NB4 (cell line): ENCODE measurements at places on chromosomes 11 and 22.
A peak's percentile ranks its signal among the peaks of the same experiment; 100 is the strongest.

DNA sequence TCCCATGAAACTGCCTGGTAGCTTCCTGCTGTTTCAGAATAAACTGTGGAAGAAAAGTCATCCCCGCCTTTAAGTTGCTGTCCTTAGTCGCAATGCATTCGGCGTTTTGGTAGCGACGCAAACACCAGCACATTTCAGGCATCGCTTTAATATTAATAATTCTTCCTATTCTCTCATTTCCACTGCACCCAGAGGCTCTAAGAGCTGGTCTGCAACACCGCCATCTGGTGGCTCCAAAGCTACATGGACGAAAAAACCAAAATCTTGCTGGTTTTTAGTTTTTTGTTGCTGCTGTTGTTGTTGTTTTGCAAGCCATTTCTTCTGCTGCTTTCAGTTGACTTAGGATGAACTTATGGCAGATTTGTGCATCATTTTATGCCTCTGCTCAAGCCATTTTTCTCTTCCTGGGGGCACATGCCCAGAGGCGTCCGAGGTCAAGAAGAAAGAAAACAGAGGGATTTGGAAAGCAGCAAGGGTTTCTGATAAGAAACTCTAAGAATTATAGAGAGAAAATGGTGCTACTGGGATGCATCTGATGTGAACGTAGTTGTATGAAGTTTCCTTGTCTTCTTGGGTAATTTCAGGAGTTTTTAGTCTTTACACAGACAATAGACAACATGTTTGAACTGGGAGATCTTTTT is 345.4 kb upstream of the KIRREL3 start:
- peak; percentile 44 for DNase-seq

- DNase-seq = no peak
These were observed 1.3 kb downstream of the STARD10 start for GRCh38 chr11:72792437-72793021.

GRCh38 chr11:14542324-14542723 is 22.1 kb upstream of the PSMA1 start:
- DNase-seq = peak; percentile 67

DNA sequence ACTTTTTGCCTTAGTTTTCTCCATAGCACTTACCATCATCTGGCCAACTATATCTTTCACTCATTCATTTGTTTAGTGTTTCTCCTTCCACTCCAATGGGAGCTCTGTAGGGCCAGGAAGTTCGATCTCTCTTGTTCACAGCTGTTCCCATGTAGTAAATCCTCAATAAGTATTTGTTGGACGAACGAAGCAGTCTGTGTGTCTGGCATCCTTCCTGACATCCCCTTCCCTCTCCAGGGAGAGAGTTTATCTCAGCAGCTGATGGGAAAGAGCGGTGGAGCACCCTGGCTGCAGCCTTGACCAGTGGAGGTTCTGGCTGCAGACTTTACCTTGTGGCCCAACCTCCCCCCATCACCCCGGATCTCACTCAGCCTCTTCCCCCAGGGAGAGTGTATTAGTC is 141.7 kb downstream of the CHST1 start:
- no peak for DNase-seq

DNA sequence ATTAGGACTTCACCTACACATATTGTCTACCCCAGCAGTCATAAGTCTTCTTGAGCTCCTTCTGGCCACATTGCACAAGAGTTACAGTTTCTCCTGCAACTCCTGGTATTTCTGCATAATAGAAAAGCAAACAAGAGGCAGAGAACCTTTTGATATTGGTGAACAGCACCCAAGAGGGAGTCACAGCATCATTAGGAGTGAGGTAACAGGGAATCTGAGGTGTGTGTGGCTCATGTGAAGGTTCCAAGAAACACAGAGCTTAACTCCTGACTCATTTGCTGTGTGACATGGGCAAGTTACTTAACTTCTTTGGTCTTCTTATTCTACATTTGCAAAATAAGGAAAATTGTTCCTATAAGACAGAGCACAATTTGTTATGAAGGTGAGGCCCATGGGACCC is 374.6 kb downstream of the INSC start:
- DNase-seq = no peak

- no peak for DNase-seq
These were observed 1210.1 kb upstream of the TENM4 start for GRCh38 chr11:80650966-80651365.

DNA sequence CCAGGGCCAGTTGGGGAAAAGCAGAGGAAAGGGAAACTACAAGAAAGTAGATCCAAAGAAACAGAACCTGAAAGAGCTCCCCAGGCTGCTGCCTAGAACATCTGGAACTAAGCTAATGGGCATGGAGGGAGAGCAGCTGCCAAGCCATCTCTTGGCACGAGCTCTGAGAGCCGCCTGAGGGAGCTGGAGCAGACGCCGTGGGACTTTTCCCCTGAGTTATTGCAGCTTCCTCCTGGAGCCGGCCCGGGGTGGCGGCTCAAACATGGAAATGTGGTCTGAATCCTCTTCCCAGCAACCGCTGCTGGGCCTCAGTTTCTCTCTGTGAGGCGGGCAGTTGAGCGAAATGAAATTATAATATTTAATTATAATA is 41.8 kb downstream of the LIF start:
- no peak for DNase-seq

GRCh38 chr11:19258641-19259230 is 18.0 kb upstream of the E2F8 start:
- peak; percentile 25 for DNase-seq

- DNase-seq = no peak
These were observed 1105.0 kb downstream of the BRD1 start for GRCh38 chr22:48722661-48723060.

DNA sequence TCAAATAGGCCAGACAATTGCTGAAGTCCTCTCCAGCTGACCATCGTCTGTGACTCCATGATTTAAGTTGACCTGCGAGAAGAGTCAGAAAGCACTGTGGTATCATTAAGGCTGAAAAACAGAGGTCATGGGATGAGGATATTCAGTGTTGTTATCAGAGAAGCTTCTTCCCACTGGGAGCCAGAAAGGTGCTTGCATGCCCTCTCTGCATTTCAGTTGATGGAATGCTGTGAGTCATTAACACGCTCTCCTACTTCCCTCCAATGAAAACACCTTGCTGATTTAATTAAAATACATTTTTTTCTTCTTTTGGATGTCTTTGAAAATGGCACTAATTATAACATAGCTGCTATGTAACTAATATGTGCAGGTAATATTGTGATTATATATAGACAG is 667.0 kb downstream of the NTM start:
- DNase-seq = no peak

- no peak for DNase-seq
These were observed 1427.1 kb downstream of the LRRC4C start for GRCh38 chr11:40032331-40032730.

DNA sequence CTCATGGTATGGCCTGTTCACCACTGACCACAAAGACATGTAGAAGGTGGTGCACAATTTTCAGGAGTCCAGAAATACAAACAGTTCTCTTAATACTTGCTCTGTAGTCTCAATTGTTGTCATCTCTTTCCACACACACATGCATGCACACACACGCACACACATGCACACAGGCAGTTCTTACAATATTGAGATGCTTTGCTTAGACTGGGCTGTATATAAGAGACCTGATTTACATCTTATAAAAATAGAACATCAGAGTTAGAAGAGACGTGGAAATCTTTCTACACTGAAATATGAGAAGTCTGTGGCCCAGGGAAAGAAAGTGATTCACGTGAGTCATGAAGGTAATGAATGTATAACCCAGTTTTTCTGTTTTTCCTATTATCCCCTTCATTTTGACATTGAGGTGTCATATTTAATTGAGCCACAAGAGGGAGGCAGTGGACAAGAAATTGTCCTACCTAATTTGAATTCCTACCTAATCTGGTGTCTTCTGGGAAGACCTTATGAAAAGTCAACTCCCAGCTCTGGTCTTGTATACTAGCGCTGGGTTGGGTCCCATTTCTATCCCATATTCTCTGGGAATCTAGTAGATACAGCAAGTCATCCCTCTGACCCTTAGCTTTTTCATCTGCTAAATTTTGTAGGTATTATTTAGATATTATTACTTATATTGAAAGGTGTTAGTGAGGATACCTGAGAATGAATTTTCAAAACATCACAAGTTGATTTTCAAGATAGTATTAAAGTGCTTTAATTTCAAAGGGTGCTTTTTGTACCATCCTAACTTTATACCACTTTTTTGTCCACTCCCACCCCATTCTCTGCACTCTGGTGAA is 14.9 kb upstream of the MS4A4A start:
- peak; percentile 64 for DNase-seq

DNA sequence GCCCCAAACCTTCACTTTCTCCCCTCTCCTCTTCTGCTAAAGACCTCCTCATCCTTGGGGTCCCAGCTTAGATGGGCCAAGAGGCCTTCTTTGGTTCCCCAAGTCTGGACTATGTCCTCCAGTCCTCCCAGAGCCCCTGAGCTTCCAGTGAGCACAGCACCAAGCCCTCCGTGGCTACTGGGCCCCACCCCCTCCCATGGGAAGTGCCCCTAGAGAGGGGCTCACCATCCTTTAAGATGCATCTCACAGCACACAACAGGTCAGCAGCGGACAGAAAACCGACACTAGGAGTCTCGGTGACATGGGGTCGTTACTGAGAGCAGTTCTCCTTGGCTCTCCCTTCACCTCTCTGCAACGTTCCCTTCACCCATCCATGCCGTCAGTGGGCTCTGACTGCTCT is 2.7 kb downstream of the LRRC32 start:
- DNase-seq = no peak

GRCh38 chr11:70747285-70747684 is 349.0 kb downstream of the CTTN start:
- DNase-seq = no peak

DNA sequence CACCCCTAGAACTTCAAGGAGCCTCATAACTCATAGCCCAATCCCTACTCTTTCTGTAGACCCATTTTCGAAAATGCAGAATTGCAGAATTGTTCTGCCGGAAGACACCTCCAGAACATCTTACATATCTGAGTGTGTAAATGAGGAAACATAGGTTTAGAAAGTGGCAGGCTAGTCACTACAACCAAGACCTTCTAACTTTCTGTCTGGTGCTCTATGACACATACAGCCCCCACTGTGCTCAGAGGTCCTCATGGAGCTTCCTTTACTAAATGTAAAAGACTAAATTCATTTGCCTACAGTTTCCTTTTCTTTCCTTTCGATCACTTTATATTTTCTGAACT is 132.1 kb upstream of the DDI1 start:
- no peak for DNase-seq

- no peak for DNase-seq
These were observed 179.9 kb upstream of the PLET1 start for GRCh38 chr11:112440518-112440917.

GRCh38 chr22:20532256-20532993 is 25.0 kb downstream of the MED15 start:
- DNase-seq = peak; percentile 23

GRCh38 chr11:91984033-91984584 is 240.5 kb upstream of the FAT3 start:
- no peak for DNase-seq

GRCh38 chr11:82398300-82398815 is 335.3 kb downstream of the FAM181B start:
- no peak for DNase-seq

DNA sequence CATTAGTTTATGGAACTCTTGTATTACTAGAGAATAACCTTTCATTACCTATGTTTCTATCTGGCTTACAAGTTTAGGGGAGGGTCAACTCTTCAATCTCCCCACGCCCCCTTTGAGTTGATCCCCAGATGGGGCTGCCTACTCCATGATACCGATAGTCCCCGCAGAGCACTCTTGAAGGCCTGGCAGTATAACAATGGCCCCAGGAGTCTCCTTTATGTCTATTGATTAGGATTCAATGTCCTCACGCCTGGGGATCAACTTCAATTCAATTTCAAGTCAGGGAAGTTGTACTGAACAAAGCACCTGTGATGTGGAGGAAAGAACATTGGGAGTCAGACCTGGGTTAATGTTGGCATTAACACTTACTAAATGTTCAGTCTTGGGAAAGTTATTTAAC is 520.2 kb downstream of the METTL15 start:
- no peak for DNase-seq

DNA sequence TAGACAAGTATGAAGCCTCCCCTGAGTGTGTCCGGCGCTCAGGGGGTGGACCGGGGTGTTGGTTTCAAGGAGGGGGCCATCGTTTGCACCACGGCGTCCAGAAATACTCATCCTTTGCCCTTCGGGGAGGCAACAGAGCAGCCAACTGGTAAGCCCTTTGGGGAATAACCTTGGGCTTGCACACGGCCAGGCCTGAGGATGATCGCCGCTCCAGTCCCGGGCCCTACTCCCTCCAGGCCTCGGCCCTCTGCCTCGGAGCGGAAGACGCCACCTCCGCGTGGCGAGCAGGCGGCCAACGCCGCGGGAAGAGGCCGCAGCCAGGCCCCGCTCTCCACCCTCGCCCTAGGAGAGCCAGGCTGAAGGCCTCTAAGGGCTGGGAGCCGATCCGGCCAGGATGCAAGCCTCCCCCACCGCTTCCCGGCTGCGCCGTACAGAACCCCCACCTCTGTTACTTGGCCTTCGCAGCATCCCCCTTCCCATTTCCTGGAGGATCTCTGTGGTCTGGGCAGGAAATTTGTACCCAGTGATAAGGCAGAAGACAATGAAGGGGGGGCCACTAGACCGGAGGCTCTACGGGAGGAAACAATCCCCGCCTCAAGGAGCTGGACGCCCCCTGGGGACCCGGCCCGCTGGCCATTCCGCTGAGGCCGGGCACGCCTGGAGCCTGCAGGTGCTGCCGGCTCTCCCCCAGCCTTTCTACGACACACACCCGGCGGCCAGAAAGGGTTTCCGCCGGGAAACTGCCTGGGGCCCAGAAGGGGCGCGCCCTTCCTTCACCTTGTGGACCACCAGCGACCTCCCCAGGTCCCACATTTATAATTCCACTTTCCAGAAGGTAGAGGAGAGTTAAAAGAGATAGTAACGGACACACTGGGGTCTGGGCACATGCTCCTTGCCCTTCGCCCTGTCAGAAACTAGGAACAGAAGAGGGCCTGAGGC is 2.6 kb downstream of the ESAM start:
- DNase-seq = no peak

DNA sequence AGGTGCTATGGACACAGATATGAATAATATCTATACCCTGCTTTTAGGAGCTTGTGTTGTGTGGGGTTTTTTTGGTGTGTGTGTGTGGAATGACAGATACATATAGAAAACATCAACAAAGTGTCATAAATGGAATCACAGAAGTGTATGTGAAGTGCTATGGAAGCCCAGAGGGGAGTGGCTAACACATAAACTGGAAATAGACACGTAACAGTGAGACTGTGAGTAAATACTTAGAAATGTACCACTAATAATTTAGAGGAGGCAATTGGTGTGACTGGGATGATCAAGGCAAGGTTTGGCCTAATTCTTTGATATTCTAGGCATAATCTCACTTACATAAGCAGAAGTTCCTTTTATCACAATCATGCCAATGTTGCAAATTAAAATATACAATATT is 169.3 kb upstream of the TENM4 start:
- no peak for DNase-seq
